Activated CD4-positive, alpha-beta T cell treated with anti-CD3 and anti-CD28 coated beads, Interleukin-2, amount 50 U/mL, for 1 hour (primary cell): ENCODE measurements at places on chromosomes 11 and 22.

DNA sequence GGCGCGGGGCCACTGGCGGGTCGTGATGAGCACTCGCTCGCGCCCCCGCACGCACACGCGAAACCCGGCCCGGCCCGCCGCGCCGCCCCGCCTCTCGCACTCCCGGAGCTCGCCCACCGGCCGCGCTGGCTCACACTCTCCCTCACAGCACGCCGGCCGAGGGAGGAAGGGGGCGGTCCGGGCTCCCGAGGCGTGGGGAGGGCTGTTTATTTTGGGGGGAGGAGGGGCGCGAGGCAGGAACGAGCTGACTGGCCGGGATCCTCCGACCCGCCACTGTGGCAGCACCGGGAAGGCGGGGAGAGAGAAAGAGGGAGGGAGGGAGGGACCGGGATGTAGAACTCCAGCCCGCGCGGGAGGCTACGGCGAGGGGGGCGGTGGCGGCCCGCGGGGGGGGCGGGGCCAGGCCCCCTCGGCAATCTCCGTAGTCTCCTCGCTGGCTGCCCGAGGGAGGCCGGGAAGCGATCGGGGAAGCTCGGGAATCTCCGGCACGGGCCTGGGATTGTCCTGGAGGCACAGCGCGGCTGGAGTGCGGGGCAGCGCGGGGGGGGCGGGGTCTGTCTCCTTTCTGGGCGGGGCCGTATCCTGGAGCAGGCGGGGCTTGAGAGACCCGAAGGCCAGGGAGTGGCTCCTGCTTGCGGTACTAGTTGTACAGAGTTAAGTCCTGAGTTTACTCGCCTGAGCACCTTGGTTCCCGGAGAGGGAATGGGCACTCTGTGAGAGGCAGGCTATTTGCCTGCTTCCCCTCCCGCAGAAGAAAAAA lies at the start of gene RBFOX2:
Gene RBFOX2 (minus strand): TSS at position 179 of the 760 bp plus-strand sequence. CDS start 399 bp downstream, outside the sequence.
- peak; percentile 56 for DNase-seq

GRCh38 chr11:13207665-13208594 lies 69.7 kb upstream of the BMAL1 start:
- DNase-seq: peak; percentile 4

DNA sequence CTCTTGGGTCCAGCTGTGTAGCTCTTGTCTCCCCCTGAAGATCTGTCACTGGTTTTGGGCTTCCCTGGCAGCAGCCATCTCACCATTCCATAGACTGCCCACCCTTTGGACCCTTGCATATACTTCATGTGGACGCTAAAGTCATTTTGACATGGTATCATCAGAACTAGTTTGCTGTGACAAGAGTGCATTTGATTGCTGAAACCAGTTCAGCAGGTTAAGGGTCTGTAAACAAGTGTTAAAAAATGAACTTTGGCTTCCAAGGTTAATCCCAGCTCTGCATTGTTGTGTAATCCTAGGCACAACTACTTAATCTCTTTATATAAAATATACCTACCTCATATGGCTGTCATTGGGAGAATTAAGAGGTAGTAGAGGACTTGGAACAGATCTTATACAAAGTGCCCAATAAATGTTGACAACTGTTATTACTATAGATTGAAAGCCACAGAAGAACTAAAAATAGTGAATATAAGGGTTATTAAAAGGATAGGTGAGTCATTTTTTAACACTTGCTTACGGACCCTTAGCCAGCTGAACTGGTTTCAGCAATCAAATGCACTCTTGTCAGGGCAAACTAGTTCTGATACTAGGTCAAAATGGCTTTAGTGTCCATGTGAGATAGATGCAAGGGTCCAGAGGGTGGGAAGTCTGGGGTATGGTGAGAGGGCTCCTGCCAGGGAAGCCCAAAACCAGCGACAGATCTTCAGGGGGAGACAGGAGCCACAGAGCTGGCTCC lies 29.4 kb downstream of the CCDC90B start:
- DNase-seq: no peak

GRCh38 chr11:124302347-124303125 lies 11.2 kb downstream of the OR8D1 start:
- DNase-seq: no peak

- DNase-seq: no peak
These were observed 1.2 kb downstream of the CPT1B start for GRCh38 chr22:50576806-50577696.

DNA sequence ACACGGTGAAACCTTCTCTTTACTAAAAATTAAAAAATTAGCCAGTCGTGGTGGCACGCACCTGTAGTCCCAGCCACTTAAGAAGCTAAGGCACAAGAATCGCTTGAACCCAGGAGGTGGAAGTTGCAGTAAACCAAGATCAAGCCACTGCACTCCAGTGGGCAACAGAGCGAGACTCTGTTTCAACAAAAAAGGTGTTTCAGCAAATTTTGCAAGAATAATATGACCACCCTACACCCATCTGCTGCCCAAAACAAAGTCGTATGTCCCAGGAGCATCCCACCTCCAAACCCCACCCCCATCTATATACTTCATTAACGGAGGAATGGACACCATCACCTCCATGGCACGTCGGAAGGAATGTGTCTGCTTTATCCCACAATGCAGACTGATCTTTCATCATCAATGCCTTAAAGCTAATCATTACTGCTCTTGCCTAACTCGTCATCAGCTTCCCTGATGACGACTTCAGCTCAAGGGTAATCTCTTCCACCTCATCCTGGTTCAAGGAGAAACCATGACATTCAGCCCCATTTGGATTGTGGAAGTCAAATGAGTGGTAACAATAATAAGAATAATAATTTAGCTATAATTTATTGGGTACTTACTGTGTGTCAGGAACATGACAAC lies 34.1 kb downstream of the SCGB1A1 start:
- DNase-seq: no peak

DNA sequence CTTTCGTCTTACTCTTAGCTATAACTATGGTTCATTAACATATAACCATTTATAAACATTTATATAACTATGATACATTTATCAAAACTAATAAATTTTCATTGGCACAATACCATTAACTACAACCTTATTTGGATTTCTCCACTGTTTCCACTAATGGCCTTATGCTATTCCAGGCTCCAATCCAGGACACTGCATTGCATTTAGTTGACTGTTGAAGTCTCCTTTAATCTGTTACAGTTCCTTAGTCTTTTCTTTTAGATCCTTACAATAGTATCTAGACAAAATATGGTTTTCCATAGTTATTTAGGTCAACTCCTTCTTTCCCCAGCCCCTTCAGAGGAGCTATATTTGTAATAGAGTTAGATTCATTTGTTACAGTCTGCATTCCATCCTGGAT lies 47.2 kb downstream of the CCDC34 start:
- no peak for DNase-seq

DNA sequence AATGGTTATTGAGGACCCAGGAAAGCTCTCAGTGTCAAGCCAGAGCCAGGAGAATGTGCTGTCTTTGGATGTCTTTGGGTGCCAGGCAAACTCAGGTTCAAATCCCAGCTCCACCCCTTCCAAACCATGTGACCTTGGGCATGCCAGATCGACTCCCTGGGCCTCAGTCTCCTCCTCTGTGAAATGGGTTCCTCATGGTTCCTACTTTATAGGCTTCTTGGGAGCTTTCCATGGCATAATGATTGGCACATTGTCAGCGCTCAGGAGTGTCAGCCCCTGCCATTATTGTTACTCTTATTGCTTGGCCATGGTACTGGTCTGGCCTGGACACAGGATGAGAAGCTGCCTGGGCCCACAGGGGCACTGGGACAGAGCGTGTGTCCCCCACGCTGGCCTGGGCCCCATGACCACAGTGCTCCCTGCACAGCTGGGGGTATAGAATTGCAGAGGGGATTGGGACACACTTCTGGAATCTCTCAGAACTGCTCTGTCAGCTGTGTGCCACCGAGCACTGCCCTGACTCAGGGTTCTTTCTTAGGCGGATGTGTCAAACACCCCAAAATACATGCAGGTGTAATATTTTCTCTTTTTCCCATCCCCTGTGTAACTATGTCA lies 37.6 kb upstream of the CRYBB3 start:
- DNase-seq: no peak

DNA sequence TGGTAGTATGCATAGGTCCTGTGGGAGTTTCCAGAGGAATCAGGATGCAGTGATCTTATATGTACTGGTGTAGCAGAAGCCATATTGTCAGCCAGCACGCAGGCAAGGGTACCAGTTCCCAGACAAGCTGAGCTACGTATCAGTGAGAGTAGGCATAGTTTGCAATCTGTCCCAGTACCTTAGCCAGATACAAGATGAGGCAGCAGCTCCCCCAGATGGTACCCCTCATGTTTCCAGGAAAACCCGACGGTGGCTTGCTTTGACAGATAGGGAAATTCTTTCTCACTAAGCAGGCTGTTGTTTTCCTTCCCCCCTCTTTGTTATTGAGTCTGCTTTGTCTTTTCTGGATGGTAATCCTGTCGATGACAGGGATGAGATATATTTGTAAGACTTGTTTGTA lies 109.7 kb upstream of the RRM1 start:
- DNase-seq: peak; percentile 28

GRCh38 chr11:69221086-69221485 lies 65.4 kb downstream of the SMIM38 start:
- no peak for DNase-seq

DNA sequence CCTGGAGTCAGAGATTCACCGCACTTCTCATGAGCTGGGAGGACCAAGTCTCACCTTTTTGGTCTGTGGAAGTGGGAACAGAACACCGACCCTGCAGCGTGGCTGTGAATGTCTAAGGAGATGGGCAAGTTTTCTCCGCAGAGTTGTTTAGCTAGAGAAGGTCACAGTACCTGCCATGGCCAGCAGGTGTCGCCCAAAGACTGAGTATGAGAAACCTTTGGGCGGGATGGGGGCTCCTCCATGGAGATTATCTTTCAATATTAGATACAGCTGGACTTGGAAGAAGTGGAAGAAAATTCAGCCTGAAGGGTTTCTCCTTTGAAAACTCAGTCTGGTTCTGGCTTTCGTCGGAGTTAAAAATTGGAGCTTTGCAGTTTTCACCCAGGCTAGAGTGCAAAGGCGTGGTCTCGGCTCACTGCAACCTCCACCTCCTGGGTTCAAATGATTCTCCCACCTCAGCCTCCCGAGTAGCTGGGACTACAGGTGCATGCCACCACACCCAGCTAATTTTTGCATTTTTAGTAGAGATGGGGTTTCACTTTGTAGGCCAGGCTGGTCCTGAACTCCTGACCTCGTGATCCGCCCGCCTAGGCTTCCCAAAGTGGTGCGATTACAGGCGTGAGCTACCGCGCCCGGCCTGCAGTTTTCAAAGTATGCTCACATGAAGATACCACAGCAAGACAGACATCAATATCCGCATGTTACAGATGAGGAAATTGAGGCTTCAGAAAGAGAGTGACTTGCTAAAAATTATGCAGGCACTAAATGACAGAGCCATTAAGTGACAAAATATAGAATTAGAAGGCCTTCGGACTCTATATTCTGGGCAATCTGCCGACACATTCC lies 10.7 kb upstream of the DSCAML1 start:
- peak; percentile 79 for DNase-seq

DNA sequence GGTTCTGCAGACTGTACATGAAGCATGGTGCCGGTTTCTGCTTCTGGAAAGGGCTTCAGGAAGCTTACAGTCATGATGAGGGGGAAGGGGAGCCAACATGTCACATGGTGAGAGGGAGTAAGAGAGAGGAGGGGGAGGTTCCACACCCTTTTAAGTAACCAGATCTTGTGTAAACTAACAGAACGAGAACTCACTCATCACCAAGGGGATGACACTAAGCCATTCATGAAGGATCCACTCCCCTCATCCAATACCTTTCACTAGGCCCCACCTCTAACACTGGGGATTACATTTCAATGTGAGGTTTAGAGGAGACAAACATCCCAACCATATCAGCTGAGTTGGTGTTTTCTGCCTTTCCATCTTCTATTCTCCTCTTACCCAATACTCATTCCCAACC lies 83.5 kb downstream of the BDNF start:
- DNase-seq: no peak

DNA sequence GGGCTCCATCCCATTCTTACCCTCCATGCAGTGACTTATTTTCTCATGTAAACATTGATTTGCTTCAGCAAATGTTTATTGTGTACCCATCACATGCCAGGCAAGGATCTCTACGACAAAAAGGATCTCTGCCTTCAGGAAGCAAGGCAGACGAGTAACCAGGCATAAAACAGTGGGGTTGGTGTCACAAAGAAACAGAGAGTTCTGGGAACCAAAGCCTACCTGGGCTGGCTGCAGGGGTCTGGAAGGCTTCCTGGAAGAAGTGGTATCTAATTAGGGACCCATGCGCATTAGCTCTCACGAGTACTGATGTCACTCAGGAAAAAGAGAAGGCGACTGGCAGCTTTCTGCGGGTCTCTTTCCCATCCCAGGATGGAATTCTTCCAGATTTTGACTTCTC lies 44.5 kb downstream of the KIAA1671 start:
- DNase-seq: no peak

DNA sequence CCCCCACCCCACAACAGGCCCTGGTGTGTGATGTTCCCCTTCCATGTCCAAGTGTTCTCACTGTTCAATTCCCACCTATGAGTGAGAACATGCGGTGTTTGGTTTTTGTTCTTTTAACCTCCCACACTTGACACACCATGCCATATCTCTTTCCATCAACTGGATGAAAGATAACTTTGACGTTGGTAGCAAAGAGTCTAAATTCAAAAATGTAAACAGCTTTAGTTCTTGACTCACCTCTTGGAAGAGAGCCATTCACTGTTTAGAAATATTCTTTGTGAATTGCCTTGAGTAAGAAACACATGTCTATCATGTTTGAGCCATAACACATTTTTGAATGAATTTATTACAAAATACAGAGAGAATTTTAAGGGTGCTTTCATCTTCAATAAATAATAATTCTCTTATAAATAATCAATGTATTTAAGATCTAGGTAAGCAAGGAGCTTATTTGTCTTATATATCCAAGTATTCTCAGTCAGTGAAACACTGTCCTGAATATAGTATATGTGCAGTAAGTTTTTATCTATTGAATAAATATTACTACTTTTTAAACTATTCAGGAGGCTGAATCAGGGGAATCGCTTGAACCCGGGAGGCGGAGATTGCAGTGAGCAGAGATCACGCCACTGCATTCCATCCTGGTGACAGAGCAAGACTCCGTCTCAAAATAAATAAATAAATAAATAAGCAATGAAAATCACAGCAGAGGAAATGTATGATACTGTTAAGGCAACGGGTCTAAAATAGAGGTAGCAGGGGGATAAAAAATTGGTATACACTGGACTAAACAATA lies 6.7 kb downstream of the CARD18 start:
- DNase-seq: no peak

DNA sequence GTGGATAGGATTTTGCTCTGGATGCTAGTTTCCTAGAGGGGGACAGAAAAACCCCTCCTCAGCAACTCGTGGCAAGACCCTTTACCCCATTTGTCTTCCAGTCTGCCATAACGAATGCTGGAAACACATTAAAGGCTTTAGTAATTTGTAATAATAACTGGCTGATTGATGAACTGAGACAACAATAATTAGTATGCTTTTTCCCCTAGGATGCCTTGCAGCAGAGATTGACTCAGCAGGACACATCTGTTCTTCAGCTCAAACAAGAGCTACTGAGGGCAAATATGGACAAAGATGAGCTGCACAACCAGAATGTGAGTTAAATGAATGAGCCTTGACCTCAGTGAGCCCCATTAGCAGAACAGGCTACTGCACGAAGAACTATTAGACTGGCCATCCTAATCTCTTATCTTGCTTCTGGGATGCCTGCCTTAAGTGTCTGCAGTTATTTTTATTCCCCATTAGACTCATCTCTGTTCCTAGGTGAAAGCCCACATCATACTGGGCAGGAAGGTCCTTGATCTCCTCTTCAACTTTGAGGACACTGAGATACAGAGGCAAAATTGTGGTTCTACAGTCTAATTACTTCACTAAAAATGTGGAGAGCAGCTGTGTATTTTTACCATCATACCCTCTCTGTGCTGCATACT lies 32.9 kb upstream of the DLAT start:
- DNase-seq: no peak
